ENCODE measurements at places on chromosomes 1 and 21.
A peak's percentile ranks its signal among the peaks of the same experiment; 100 is the strongest.

- DNase-seq: no peak
Measured at GRCh38 chr1:206737729-206738201, 32.8 kb upstream of the IL19 start.

GRCh38 chr21:42405064-42406013, 1.6 kb downstream of the UBASH3A start:
- DNase-seq: no peak

GRCh38 chr1:179287946-179288345, 5.7 kb upstream of the SOAT1 start:
- no peak for DNase-seq

GRCh38 chr1:201359873-201360210, 17.6 kb downstream of the TNNT2 start:
- DNase-seq: no peak

DNA sequence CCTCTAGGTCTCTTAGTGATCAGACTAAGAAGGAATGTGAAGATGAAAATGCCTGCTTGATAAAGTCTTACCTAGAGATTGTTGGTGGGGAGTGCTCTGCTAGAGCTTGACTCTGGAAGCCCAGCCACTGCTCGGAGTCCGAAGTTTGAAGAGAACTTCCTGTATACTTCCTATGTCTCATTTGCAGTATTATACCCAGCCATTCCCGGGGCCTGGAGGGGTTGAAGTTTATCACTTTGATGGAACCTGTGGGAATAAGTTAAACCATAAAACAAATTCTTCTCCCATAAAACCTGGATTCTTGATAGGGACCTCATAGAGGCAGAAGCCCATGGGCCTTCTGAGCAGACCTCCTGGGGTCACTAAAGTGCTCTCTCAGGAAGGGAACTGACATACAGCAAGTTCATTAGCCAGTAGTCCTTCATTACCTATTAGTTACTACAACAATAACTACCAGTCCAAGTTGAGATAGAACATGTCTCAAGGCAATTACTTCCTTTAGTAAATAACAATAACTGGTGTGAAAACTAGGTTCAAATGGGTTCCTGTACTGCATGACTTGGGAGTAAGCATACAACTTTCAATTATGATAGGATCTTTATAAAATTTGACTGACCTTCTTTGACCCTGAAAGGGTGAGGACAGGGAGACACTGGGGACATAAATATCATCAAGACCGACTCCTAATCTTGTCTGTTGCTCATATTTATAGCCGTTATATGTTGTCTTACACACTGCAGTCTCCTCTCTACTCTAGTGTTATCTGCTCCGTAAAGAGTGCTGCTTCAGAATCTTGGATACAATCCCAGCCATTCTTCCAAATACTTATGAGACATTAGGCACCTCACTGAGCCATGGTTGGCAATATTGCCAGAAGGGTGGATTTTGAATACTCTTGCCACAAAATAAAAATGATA, at the start of gene OR6N1:
Gene OR6N1, minus strand, starts transcription at position 246 of the 917 bp plus-strand sequence. CDS start 5,513 bp downstream, outside the sequence.
- DNase-seq: no peak

DNA sequence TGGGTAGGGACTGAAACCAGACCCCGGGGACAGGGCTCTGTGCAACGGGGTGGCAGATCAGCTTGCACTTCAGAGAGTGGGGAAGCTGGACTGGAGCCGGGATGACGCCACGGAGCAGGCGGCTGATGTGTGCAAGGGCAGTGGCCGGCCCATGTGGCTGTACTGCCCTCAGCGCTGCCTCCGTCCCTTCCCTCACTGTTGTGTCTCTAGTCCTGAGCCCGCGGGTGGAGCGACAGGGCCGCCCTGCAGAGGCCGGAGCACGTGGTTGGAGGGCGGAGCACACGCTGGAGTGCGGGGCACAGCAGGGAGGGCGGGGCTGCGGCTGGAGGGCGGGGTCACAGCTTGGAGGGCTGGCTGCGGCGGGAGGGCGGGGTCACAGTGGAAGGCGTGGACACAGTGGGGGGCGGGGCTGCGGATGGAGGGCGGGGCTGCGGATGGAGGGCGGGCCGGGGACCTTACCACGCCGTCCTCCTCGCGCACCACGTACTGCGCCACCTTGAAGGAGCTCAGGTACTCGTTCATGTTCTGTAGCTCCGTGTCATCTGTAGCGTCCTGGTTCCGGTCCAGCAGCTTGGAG, 52.4 kb downstream of the CHD5 start:
- peak; percentile 35 for DNase-seq

GRCh38 chr1:59025898-59026426, 242.1 kb upstream of the JUN start:
- no peak for DNase-seq

- DNase-seq: no peak
Measured at GRCh38 chr1:67241200-67241746, 66.4 kb upstream of the IL12RB2 start.

- no peak for DNase-seq
Measured at GRCh38 chr1:100793659-100794058, 74.1 kb downstream of the VCAM1 start.

- DNase-seq: no peak
Measured at GRCh38 chr1:56578138-56578962, 1.0 kb downstream of the PLPP3 start.

DNA sequence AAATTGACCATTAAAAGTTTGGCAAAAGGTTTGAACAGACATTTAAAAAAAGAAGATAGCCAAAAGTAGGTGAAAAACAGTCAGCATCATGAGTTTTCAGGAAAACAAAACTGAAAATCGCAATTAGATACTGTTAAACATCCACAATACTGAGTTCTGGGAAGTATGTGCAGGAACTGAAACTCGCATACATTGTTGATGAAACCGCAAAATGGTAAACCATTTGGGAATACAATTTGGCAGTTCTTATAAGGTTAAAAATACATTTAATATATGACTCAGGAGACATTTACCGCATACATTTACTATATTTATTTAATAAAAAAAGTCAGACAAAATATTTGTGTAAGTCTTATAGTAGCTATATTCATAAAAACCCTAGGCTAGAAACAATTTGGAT, 393.2 kb downstream of the COL11A1 start:
- no peak for DNase-seq

DNA sequence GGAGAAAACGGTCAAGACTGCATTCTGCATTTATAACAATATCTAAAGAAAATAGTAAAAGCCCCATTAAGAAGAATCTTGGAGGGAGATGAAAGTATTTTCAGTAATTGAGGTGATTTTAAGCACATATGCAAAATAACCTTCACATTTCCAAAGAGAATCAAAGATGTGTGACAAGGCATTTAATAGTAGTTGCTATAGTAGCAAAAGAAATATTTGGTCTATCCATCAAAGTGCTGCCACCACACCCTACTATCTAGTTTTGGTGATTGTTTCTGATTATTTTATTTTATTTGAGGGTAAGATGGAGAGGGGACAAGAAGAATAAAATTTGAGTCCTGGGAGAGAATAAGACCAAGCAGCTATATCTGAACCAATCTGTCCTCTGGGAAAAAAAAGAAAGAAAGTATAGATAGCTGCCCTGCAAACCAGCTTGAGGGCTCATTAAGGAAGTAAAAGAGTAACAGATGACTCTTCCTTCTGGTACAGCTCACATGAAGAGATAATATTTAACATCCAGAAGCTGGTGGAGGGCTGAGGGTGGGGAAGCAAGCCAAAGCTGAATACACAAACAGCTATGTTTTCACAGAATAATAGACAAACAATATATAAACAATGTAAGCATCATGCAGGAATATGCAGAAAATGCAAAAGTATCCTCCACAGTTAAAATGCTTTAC, 47.2 kb upstream of the RASAL2 start:
- DNase-seq: no peak

DNA sequence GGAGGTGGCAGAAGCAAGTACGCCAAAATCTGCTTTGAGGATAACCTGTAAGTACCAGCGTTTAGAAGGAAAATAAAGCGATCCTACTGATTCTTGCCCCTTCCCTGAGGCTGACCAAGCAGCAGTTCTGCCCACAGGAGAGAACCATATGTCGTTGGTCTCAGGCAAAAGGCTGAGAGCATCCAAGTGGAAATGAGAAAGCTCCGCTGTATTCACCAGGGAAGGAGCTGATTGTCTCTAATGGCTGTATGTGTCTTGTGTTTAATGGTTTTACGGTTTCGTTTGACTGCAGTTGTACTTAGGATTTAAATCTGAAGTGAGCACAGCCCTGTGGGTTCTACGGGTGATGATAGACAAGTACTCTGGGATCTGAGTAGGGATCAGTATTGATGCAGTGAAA, 21.9 kb downstream of the FAM3B start:
- DNase-seq: no peak

DNA sequence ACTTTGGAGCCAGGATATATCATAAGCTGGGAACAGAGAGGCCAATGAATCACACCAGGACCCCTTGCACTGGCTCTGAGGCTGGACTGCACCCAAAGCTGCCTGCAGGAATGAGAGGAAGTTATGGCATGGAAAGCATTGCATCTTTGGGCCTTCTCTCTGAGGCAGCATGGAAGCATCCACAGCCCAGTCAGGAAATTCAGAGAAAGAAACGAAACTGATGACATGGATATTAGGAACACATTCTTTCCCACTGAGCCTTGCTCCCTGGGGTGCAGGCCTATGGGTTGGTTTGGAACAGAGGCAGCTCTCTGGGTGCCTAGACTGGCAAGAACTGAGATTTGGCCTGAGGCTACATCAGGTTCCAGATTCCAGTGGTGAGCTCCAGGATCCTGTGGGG, 98.6 kb downstream of the NGF start:
- DNase-seq: no peak

DNA sequence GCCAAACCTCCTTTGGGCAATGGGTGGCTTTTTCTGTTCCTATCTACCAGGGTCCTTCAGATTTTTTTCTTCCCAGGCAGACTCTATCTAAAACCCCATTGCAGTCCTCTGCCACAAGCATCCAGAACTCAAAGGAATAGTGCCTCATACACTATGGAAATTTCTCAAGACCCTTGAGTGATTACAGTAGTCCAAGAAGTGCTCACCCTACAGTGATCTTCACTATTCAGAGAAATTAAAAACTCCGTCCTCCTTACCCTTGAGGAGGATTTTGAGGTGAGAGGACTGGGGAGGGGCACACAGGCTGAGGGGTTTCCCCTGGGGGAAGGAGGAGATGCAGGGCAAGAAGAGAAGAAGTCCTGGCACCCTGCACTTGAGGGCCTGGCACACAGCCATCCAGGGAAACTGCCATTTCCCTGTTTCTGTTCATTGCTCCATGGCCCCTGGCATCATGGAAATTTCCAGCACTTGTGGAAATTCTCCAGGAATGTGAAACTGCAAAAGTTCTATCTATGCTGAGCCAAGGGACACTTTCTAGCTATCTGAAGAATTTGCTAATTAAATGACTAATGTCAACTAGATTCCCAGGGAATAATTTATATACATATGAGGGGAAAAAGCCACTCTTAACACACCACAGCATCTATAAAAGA, 102.5 kb upstream of the ATP1B1 start:
- no peak for DNase-seq

GRCh38 chr1:82181846-82182245, 381.1 kb downstream of the ADGRL2 start:
- no peak for DNase-seq

DNA sequence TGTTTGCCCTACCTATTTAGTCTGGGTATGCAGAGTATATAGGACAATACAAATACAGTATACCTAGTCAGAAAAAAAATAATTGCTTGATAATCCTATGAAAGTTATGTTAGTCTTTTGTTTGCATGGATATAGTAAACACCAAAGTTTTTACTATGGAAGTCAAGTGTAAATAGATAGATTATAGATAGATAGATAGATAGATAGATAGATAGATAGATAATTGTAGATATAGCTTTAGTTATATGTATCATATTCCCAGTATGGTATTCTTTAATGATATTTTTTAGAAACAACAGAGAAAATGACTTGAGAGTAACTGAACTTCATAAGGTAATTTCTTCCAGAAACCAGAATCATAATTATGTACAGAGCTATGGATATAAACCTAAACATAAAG, 158.2 kb downstream of the NCAM2 start:
- DNase-seq: no peak

- DNase-seq: no peak
Measured at GRCh38 chr1:193299038-193299437, 112.6 kb upstream of the B3GALT2 start.

DNA sequence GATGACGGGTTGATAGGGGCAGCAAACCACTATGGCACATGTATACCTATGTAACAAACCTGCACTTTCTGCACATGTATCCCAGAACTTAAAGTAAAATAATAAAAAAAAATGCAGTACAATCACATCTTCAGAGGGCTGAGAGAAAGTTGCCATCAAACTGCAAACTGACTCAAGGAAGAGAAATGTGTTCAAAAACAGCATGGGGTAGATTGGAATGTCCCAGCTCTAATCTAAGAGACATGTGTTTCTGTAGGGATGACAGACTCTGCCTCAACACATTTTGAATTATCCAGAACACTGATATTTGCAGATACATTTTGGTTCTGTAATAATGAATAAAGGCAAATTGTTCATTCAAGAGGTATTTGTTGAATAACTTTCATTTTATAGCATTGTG, 171.2 kb upstream of the RUNX1 start:
- DNase-seq: no peak

GRCh38 chr1:100496896-100497295, 41.0 kb upstream of the GPR88 start:
- DNase-seq: no peak

DNA sequence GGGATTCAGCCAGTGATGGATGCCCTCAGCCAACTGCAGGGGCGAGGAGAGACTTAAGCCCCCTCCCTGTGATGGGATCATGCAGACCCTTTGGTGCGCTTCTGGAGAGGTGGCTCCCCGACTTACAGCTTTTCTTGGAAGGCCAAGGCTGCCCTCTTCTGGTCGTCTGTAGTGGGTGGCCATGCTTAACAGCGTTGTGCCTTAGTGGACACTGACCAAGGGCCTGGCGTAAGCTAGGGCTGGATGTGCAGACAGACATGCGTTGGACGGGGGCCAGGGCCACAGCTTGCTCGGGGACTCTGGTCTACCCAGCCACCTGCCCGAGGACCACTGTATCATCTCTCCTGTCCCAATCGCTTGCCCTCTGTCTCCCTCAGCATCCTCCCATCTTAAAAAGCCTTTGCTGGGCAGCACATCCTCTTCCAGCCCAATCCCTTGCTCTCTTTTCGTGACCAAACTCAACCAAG, 5.5 kb downstream of the AZIN2 start:
- no peak for DNase-seq

- DNase-seq: no peak
Measured at GRCh38 chr1:36783475-36783874, 250.8 kb downstream of the GRIK3 start.

DNA sequence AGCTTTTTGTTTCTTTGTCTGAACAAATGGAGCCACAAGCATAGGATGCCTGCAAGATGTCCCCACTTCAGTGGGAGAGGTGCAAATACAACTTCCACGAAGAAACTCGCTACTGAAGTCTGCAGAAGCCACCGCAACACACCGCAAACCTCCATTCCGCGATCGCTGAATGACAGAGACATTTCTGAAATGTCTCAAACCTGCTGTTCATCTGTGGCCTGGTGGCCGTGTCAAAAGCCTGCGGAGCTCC, 1.0 kb downstream of the TP53BP2 start:
- DNase-seq: no peak

DNA sequence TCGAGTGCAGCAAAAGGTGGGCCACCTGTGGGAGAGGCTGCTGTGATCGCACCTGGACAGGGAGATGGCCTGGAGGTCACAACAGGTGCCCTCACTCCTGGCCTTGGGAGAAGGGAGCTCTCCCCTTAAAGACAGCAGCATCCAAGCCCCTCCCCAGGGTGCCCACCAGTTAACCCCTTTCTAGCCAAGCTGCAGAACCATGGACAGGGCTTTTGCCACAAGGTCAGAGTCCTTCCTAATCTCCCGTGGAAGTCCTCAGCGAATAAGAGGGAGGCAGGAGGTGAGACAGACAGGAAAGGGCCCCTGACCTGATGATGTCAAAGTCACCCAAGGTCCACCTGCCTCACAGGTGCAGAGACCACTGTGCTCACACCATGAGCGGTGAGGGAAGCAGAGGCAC, 1.7 kb downstream of the CNTN2 start:
- no peak for DNase-seq
